IPS DF 19.7 (cell line): ENCODE measurements at places on chromosomes 16 and 17.

DNA sequence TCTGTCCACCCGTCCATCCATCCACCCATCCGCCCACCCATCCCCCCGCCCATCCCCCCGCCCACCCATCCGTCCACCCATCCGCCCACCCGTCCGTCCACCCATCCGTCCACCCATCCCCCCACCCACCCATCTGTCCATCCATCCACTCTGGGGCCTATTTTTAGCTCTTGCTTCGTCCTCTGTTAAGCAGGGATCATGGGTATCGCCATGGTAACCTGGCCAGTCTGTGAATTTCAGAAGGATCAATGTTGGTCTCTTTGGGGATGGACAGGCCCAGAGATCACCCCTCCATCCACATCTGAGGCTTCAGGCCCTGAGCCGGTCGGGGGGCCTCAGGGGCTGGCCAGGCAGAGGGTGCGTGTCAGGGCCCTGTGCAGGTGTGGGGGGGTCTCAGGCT is 15.2 kb upstream of the DPEP1 start:
- DNase-seq, result no peak

DNA sequence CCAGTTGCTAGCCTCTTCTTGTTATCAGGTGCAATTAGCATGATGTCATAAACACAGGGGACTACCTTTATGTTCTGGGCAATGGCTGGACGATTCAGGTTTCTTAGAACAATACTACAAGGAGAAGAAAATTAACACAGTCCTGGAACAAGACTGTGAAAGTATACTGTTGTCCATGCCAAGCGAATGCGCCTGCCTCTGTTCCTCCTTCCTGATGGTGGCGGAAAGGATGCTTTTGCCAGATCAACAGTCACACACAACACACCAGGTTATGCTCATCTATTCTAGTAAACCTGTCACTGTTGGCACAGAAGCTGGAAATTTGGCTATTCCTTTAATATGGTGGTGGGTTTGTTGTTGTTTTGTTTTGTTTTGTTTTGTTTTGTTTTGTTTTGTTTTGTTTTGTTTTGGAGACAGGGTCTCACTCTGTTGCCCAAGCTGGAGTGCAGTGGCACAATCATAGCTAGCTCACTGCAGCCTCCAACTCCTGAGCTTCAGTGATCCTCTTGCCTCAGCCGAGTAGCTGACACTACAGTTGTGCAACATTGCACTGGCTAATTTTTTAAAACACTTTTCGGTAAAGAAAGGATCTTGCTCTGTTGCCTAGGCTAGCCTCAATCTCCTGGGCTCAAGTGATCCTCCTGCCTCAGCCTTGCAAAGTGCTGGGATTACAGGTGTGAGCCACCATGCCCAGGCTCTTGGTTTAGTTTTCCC is 3.1 kb upstream of the CD300LD start:
- DNase-seq, result no peak

DNA sequence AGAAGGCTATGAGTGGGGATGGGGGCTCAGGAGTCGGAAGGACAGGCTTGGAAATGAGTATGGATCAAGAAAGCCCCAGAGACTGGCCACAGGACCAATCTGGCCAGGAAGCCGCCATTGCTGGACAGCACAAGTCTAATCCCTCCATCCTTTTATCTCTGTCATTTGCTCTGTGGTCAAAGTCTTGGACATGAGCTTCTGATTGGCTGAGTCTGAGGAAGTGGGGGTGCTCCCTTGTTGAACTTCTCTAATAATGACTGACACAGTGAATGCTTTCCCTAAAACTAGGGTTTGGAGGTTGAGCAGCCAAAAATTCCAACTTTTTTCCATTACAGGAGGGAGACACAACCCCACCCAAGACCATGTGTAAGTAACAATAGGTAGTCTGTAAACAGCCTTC is 97.4 kb downstream of the MARF1 start:
- no peak for DNase-seq

GRCh38 chr17:7843257-7843535 is 9.2 kb downstream of the KDM6B start:
- DNase-seq, result no peak

- no peak for DNase-seq
Measured at GRCh38 chr16:56204816-56205215, 13.5 kb downstream of the GNAO1 start.

DNA sequence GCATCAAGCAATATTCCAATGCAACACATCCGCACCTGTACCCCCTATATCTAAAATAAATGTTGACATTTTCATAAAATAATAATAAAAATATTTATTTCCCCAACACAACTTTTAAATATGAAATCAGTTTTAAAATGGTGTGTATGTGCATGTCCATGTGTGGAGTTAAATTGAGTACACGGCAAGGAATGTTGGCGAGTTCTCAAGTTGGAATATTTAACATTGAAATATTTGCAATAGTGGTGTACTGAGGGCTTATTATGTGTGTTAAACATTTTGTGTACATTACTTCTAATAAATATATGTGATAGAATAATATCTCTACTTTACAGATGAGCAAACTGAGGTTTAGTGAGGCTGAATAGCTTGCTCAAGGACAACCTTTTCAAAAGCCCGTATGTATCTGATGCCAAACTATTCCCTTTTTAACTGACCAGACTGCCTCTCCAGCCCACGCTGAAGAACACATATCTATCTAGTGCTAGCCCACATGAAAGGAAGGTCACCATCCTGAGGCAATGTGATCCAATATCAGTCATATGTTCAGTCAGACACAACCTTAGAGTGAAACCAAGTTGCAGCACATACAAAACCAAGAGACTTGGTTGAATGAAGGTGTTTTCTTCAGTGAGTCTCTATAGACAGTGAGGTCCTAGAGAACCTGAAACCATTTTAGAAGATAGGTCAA is 192.2 kb upstream of the CDH11 start:
- DNase-seq, result no peak

- no peak for DNase-seq
Measured at GRCh38 chr17:63433746-63434591, 12.1 kb downstream of the CYB561 start.

DNA sequence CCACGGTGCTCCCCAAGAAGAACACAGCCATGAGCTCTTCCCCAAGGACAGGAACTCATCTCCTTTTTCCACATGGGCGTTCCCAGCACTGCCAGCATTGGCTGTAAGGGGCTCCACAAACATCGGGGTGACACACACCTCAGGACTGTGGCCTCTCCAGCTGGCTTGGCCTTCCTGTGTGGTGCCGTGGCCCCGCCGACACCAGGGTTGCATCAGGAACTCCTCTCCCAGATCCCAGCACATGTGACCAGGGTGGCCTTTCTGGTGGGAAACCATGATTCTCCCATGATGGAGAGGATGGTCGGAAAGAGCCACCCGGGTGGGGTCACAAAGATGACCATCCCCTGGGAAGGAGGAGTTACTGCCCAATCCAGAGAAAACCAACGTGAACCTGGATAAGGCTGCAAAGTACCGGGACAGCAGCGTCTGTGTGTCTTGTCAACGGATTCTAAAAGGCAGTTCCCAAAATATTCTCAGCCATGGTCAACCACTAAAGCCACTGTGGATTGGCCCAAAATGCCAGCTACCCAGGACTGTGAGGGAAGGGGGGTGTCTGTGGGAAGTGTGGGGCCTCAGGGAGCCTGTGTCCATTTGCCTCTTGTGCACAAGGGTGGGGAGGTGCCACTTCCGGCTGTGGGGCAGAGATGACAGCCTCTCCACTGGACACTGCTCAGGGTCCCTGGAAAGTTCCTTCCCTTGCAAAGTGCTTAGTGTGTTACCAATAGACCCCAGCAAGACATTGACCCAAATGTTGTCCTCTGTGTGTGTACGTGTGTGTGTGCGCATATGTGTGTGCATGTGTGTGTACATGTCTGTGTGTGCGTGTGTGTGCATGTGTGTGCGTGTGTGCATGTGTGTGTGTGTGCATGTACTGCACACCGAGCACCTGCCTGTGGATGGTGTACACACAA is 78.0 kb upstream of the CBX4 start:
- DNase-seq, result no peak

GRCh38 chr17:67336859-67337258 is 29.5 kb downstream of the PSMD12 start:
- no peak for DNase-seq

GRCh38 chr17:77307479-77308198 is 166.9 kb downstream of the SEC14L1 start:
- no peak for DNase-seq

GRCh38 chr16:46613352-46613751 is 7.8 kb downstream of the SHCBP1 start:
- no peak for DNase-seq

DNA sequence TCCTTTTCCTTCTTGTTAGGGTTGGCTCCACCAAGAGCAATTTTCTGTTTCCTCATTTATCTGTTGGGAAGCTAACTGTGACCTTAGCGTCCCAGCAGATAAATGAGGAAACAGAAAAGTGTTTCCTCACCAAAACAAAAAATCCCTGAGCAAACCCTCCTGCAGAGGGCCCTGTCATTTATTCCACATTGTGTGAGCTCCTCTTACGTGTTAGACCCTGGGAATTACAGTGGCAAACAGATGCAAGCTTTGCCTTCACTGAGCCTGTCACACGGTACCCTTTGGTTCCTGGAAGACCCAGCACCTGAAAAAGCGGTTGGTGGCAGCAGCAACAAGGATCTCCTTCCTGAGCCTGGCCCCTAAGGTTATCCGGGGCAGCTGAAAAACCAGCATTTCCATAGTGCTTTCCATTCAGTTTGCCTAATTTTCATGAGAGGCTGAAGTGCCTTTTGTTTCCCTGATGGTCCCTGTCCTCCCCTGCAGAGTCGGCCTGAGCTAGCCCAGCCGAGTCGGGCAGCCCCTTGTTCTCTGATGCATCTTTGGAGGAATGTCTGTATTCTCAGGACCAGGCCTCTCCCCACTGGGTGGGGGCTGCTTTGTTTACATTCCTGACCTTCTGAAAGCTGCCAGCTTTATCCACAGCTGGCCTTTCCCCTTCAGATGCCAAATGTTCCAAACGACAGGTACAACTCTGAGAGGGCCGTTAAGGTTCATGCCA is 34.7 kb downstream of the YPEL2 start:
- peak; percentile 86 for DNase-seq

GRCh38 chr17:20263595-20263994 is 203.7 kb downstream of the LGALS9B start:
- no peak for DNase-seq

DNA sequence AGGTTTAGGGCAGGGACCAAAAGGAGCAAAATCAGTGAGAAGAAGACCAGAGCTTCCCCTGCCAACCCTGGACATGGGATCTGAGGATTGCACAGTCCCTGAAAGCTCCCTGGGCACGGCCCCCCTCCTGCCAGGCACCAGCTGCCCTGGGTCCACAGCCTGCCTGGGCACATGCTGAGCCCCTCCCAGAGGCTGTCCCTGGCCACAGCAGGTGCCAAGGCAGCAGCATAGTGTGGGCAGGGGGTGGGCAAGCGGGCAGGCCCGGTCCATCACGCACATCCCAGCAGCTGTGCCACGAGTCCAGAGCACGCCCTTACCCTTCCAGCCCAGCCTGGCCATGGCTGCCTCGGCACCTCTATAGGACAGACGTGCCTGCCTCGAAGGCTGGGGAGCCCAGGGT is 12.7 kb downstream of the SCN4A start:
- DNase-seq, result no peak

DNA sequence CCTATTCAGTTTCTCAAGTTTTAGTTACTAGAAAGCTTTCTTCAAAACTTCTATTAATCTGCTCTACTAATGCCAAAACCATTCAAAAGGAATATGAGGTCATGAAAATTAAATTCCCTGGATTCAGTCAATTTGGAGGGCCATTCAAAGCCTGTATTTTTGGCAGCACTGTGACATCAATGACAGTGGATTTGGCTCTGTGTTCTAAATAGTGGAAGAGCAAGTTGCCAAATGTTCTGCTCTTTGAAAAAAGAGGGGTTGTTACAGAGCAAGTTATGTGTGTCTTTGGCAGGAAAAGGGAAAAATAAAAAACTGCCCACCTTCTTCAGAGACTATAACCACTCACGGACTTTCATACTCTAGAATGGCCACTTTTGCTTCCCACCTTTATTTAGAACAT is 3.2 kb upstream of the C16orf46 start:
- no peak for DNase-seq

DNA sequence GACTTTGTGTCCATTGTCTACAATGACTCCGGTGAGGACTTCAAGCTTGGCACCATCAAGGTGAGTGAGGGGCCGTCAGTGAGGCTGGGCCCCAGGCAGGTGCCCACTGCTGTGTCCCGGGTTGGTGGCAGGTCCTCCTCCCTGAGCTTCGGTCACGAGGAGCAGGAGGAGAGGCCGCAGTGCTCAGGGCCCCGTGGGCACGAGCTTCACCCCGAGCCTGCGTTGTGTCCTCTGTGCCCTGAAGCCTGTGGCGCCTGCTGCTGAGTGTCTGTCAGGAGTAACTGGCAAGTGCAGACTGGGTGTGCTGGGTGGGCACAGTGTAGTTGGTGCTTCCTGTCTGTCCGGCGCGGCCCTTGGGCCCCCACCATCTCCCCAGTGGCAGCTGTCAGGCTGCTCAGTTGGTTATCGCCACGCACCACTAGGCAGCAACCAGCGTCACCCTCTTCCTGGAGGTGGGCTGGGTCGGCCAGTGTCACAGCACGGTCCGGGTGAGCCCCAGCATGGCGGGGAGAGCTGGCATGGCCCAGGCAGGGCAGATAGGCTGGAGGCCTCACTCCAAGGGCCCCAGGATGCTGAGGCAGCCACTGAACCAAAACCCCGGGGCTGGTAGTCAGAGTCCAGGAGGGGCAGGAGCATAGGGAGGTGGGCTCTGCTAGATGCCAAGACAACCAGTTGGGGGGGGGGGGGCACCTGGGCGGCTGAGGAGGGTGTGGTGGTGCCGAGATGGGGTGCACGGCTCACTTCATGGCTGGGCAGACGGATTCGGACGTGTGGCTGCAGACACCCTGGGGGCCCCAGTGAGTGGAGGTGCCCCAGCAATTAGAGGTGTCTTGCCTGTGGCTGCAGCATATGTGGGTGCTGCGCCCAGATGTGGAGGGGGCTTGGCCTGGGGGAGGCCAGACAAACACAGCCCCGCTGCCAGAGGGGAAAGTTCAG is 39.3 kb downstream of the TSC2 start:
- no peak for DNase-seq

DNA sequence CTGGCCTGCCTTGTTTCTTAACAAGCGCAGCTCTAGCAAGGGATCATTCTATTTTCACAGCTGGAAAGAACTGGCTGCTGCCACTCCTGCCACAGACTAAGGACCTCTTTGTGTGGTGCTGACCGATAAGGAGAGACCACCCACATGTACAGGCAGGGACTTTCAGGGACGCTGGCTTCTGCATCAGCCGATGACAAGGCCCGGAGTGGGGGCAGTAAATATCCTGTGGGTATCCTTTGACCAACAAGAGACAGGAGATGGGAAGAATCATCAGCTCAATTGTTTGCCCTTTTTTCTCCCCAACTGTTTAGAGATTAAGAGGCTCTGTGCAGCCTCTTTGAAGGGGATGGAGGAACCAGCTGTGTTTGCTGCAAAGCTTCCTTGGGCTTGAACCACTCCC is 9.2 kb upstream of the ITPRIPL2 start:
- no peak for DNase-seq

GRCh38 chr16:14335297-14335696 is 264.2 kb downstream of the MRTFB start:
- no peak for DNase-seq

DNA sequence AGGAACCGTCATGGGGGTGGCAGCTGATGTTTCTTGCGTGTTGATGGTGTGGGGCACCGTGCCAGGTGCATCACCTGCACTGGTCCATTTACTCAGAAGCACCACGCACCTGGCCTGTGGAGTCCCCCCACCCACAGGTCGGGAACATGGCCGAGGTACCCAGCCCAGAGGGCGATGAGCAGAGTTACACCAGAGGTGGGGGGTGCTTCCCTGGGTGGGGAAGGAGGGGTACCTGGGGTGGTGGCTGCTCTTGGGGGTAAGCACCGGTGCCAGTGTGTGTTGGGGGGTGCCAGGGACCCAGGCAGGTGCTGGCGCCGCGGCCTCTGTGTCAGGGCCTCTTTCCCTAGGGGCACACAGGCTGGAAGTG is 5.0 kb upstream of the ZNF750 start:
- no peak for DNase-seq

- DNase-seq, result no peak
Measured at GRCh38 chr17:67813803-67814180, 11.5 kb upstream of the BPTF start.
